ENCODE measurements at places on chromosomes 12 and 14.

DNA sequence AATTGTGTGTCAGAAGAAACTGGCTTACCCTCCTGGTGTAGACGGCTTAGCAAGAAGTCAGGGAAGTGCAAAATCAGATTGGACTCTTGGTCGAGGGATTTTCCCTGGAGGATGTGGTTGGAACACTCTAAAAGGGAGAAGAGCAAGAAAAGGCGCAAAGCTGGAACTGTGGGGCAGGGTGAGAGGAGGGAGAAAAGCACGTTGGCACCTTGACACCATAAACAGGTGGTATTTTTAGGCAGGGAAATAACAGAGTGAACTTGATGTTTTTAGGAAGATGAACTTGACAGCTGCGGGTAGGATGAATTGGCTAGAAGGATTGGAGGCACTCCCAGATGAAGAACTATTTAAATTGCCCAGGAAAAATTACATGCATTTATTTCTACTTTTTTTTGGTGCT, 67.7 kb downstream of the HCAR2 start:
- DNase-seq: no peak

GRCh38 chr12:48857278-48857994, 5.5 kb upstream of the DDX23 start:
- no peak for DNase-seq

DNA sequence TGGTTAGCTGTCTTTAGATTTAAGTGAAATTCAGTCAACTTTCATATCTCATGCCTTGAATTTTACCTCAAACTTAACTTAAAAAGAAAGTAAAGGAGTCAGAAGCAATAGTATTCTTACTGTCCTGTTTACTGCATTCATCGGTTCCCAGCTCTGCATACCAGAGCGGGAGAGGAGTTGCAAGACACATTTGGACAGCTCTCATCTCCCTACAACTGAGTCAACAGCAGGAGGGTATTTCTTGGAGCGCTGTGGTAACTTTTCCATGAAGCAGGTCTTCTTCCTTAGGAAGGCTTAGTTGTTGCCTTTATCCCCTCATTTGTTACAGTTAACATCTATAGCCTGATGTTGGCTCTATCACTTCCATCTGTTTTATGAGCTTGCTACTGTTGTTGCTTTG, 65.1 kb downstream of the TRMT5 start:
- DNase-seq: no peak

GRCh38 chr12:38124247-38125012, 192.1 kb upstream of the ALG10B start:
- DNase-seq: no peak

DNA sequence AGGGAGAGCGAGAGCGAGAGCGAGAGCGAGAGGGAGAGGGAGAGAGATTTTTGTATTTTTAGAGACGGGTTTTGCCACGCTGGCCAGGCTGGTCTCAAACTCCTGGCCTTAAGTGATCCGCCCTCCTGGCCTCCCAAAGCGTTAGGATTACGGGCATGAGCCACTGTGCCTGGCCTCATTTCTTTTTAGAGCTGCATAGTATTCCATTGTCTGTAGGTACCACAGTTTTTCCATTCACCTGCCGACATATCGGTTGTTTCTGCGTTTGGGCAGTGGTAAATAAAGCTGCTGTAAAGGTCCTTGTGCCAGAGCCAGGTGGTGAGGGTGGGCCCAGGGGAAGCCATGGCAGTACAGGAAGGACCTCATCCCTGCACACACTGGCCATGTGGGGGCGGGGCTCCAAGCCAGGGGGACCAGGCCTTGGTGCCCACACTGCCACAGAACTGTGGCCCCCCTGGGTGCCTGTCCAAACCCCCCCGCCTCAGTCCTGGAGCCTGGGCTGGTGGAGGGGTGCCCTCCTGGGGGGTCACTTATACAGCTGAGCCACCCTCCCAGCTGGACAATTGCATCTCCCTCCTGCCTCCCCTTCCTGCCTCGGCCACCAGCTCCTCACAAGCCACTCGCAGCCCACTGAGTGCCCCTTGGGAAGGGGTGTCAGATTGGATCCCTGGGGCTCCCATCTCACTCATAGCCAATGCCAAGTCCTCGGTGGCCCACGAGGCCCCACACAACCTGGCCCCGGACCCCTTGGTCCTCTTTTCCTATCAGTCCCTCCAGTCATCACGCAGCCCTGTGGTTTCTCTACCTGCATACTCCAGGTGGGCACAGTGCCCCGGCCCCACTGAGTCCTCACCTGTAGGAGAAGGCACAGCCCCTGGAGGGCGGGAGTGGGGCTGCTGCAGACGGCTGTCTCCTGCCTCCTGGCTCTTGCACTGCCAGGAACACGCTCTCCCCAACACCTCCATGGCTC, 1.7 kb upstream of the PUS1 start:
- DNase-seq: no peak

DNA sequence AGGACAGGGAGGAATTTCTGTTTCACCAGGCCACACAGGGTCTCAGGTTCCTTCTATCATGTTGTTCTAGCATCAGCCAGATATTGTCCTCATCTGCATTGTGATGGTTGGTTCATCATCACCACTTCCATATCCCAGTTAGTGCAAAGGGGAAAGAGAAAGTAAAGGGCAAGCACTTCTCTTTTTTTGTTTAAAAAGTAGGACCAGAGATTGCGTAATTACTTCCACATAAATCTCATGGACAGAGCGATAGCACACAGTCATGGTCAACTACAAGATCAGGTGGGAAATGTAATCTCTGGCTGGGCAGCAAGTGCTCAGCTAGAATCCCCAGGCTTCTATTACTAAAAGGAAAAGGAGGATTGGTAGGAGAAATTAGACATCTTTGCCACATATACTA, 155.1 kb downstream of the KIF21A start:
- no peak for DNase-seq

- DNase-seq: no peak
These were observed 6.4 kb downstream of the KRT82 start for GRCh38 chr12:52399756-52400155.

GRCh38 chr14:81209167-81209836, 11.5 kb downstream of the GTF2A1 start:
- DNase-seq: no peak

GRCh38 chr12:79187032-79187431, 322.5 kb downstream of the SYT1 start:
- DNase-seq: no peak

- no peak for DNase-seq
These were observed 364.7 kb downstream of the APAF1 start for GRCh38 chr12:99009654-99010296.

GRCh38 chr14:73438993-73439392, 19.4 kb downstream of the NUMB start:
- DNase-seq: no peak

- DNase-seq: no peak
These were observed 8.1 kb downstream of the OSBPL8 start for GRCh38 chr12:76551482-76551888.

GRCh38 chr12:124399622-124400021, 104.7 kb downstream of the RFLNA start:
- DNase-seq: peak; percentile 62

DNA sequence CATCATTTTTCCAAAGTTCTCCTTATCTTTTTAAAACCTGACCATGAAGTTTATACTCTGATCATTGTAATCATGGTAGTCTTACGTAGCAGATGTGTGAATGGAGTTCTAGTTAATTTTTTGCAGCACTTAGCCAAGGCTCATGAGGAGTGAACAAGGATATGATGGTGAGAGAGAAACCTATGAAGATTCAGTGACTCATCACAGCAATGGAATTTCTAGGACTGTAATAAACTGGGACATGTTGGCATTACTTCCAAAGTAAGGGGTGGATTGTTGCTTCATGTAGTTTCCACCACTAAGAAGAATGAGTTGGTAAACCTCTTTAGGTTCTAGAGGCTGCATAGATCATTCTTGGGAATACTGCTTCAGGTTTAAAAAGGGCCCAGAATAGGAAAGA, 102.7 kb downstream of the LRRIQ1 start:
- no peak for DNase-seq
